ENCODE measurements at places on chromosomes 1 and 21.

DNA sequence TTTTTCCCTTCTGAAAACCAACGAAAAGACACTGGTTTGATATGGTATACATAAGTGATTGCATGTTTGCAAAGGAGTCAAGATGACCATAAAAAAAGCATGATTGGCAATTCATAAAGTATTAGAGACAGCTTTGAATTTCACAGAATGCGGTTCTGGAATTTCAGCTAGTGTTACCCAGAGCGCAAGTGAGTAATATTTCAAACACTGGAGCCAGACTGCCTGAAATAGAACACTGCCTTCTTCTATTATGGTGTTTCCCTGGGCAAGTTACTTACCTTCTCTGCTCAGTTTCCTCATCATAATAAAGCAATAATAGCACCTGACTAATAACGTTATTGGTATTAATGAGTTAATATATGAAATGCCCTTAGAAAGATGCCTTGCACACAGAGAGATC, 54.7 kb downstream of the NEGR1 start:
- H3K27me3 ChIP-seq = no peaks in the 10 kb centered on the region
- H3K27ac ChIP-seq = no peak overlapping the region
- no peaks in the 10 kb centered on the region for H3K4me1 ChIP-seq
- no peak for DNase-seq

DNA sequence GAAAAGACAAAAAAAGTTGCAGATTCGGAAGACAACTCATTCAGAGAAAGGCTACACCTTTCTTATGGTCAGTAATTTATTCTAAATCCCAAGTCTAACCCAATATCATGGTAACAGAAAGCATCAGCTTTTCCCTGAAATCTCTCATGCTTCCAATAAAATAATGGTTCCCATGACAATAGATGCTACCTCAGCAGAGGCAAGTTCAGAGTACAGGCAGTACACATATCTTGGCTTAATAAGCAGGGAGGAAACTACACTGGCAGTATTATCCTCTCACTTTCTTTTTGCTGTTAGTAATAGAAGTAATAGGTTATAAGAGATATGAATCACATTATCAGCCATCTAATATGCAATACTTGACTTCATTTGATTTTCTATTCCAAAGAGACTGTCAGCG, 137.1 kb downstream of the DPYD start:
- no peak overlapping the region for H3K4me3 ChIP-seq
- H3K27ac ChIP-seq = no peak overlapping the region
- no peak for DNase-seq
- no peaks in the 10 kb centered on the region for H3K36me3 ChIP-seq
- H3K4me1 ChIP-seq = no peaks in the 10 kb centered on the region

GRCh38 chr1:221643404-221644144, 98.3 kb downstream of the DUSP10 start:
- H3K27ac ChIP-seq = no peak overlapping the region
- no peak for DNase-seq

GRCh38 chr21:41425954-41426675, at the start of gene MX1:
TSS of gene MX1 (plus strand) at chr21:41426239. CDS start at chr21:41432071, 5,832 bp downstream.
- peaks cover 51% of the 10 kb centered on the region for H3K27me3 ChIP-seq
- H3K27ac ChIP-seq = no peak within 1 kb of the TSS

- no peak overlapping the region for H3K4me3 ChIP-seq
- no peaks in the 10 kb centered on the region for H3K27me3 ChIP-seq
- DNase-seq = no peak
- no peaks in the 10 kb centered on the region for H3K36me3 ChIP-seq
Observed at GRCh38 chr1:210702506-210702905, 373.8 kb downstream of the HHAT start.

DNA sequence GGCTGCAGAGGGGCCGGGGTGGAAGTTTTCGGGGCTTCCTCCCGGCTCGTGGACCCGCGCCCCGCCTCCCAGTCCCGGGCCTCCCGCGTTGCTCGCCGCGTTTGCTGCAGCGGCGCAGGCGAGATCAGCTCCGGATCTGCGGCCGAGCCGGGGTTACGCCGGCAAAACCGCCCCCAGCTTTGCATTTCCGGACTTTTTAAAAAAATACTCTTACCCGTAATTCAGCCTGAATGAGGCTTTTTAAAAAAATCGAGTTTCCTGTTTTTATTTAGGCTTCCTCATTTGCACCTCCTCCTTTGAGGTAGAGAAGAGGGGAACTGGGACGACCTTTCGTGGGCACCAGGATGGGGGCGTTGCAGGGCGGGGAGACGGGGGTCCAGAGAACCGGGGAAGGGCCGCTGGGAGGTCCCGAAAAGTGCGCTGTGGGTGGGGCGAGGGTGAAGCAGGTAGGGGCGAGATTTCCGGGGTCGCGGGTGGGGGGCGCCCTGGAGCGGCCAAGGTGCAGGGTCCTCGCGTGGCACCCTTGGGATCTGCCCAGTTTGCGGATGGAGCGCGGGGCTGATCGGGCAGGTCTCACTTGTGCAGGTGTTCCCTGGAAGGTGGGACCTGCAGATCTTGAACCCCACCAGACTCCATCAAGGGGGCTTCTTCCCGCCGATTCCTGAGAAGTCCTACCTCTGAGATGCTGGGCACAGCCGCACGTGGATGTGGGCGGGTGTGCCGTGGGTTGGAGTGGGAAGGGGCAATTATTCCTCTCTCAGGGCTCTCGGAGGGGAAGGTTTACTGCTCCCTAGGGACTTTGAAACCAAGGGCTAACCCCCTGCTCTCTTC, 1.1 kb downstream of the PIK3CD start:
- no peak for DNase-seq
- no peak overlapping the region for H3K27ac ChIP-seq
- no peaks in the 10 kb centered on the region for H3K36me3 ChIP-seq
- peaks cover 60% of the 10 kb centered on the region for H3K27me3 ChIP-seq

- H3K4me1 ChIP-seq = no peaks in the 10 kb centered on the region
- H3K36me3 ChIP-seq = peaks cover 66% of the 10 kb centered on the region
- H3K27me3 ChIP-seq = no peaks in the 10 kb centered on the region
- no peak overlapping the region for H3K4me3 ChIP-seq
- peak; percentile 19 for DNase-seq
- H3K27ac ChIP-seq = no peak overlapping the region
Observed at GRCh38 chr1:214660900-214661299, 57.9 kb downstream of the CENPF start.
